Stimulated activated CD4-positive, alpha-beta T cell treated with anti-CD3 and anti-CD28 coated beads, Interleukin-2, amount 100 ng/mL, for 48 hours (primary cell): ENCODE measurements at places on chromosomes 2 and 18.

- no peak for DNase-seq
Observed at GRCh38 chr2:86624267-86624547, 542 bp upstream of the RNF103 start.

- no peak for DNase-seq
Observed at GRCh38 chr2:119735565-119735964, 24.2 kb upstream of the PTPN4 start.

GRCh38 chr18:51726614-51727013, 529.1 kb upstream of the MEX3C start:
- no peak for DNase-seq

DNA sequence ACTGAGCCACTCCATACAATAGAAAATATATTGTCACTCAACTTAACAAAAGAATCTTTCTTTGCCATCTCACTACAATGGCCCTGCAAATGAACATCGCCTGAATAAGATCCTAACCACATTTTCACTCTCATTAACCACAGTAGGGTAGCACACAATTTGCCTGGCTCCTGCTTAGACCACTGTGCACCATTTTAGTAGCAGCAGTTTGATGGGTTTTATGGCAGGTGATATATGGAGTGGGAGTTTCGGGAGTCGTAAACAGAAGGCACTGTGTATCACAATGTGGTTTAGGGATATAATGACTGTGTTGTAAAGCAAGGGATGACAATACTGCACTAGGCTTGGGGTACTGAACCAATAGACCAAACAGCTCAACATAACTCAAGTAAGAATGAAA, 617.4 kb downstream of the BCL11A start:
- DNase-seq: no peak

DNA sequence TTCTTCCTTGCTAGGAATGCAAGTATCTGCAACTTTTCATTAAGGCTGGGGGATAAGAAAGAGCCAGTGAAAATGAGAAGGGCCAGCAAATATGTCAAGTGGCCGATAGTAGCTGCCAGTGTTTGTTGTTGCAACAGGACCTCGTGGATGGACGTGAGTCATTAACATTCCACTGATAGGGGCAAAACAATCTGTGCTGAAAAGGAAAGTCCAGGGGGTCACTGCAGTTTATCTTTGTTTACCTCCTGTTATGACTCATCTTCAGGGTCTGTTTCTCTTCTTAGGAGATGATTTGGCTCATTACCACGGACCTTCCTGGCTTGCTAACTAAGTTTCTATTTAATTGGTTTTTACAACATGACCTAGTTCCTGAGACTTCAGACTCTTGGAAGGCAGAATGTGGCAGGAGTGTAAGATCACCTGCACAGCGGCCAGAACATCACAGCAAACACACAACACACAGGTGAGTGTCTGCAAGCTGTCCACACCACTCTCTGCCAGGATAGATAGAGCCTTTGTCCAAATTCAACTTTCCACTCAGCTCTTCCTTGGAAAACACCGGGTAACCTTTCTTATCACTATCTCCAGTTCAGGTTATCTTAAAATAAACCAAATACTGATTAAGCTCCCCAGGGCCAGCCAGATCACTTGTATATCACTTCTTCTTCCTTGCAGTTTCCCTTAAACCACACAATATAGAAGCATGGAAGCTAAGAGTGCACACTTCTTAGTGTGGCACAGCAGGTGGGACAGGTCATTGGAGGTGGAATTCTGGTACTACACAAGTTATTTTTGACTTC, 157.5 kb upstream of the LMAN1 start:
- no peak for DNase-seq

GRCh38 chr2:216486708-216487107, 11.9 kb upstream of the RPL37A start:
- DNase-seq: no peak

- DNase-seq: no peak
Observed at GRCh38 chr2:176024083-176024482, 22.0 kb upstream of the LNPK start.

- no peak for DNase-seq
Observed at GRCh38 chr2:48617618-48618017, at the start of gene GTF2A1L. GTF2A1L (plus strand) TSS chr2:48617856; CDS start chr2:48617875, 19 bp downstream.
